ENCODE measurements at places on chromosomes 1 and 21.

GRCh38 chr1:243443557-243443956 is 187.7 kb downstream of the SDCCAG8 start:
- no peak for DNase-seq

DNA sequence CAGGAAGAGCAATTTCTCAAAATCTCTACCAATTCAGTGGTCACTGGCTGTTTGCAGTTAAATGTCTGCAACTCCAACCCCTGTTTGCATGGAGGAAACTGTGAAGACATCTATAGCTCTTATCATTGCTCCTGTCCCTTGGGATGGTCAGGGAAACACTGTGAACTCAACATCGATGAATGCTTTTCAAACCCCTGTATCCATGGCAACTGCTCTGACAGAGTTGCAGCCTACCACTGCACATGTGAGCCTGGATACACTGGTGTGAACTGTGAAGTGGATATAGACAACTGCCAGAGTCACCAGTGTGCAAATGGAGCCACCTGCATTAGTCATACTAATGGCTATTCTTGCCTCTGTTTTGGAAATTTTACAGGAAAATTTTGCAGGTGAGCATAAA is 167.2 kb downstream of the CRB1 start:
- no peak for DNase-seq

DNA sequence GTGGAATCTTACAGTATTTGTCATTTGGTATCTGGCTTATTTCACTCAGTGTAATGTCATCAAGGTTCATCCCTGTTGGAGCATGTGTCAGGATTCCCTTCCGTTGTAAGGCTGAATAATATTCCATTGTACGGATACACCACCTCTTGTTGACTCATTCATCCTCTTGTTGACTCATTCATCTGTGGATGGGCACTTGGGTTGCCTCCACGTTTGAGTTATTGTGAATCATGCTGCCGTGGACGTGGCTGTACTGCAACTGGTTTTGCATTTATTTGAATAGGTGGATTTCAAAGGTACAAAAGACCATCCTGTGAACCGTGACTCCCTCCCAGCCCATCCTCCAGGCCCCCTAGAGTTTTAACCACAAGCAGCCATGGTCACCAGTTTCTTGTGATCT is 11.9 kb upstream of the TCP10L start:
- no peak for DNase-seq

DNA sequence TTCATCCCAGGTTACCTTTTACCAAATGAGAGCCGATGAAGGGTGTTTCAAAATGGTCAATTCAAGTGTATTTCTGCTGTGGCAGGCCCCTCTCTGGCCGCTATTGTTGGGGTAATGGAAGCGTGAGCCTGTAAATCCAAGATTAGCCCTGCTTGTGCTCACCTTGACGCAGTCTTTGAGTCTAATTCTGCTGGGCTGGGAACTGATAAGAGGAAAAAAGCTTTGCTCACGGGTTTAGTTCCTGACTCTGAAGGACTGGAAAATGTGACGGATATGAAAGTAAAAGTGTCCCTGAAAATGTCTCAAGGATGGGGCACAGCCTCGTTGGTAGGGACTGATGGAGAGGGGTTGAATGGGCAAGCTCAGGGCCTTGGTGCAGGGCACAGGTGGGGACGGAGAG is 125.9 kb upstream of the GALNT2 start:
- no peak for DNase-seq

DNA sequence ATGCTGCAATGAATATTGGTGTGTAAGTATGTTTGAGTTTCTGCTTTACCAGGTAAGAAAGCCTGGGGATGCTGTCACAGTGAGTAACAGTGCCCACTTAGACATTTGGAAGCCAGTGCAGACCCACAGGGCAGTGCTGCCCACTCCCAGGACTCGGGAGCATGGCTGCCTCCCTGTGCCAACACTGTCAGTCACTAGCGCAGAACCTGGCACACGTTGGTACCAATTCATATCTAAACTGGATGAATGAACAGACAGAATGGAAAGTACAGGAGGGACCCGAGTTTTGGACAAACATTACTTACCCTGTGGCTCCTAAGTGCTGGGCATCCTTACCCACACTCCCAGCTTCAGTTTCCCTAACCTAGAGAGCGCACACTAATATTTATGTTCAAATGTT is 1.6 kb upstream of the EVA1C start:
- no peak for DNase-seq

- DNase-seq, result no peak
Observed at GRCh38 chr1:210505601-210506496, 177.1 kb downstream of the HHAT start.

GRCh38 chr1:44327679-44328491 is 27.2 kb downstream of the ERI3 start:
- DNase-seq, result no peak
